ENCODE measurements at places on chromosomes 4 and X.
A peak's percentile ranks its signal among the peaks of the same experiment; 100 is the strongest.

- DNase-seq: no peak
Observed at GRCh38 chr4:98046665-98047064, 96.6 kb downstream of the STPG2 start.

GRCh38 chr4:8308144-8308543, 38.6 kb downstream of the HTRA3 start:
- DNase-seq: no peak

GRCh38 chr4:159495515-159496236, 392.8 kb downstream of the RAPGEF2 start:
- no peak for DNase-seq

- peak; percentile 36 for DNase-seq
Observed at GRCh38 chr4:108852691-108853090, 89.8 kb upstream of the ETNPPL start.

GRCh38 chrX:68934922-68935321, 106.1 kb downstream of the EFNB1 start:
- no peak for DNase-seq

DNA sequence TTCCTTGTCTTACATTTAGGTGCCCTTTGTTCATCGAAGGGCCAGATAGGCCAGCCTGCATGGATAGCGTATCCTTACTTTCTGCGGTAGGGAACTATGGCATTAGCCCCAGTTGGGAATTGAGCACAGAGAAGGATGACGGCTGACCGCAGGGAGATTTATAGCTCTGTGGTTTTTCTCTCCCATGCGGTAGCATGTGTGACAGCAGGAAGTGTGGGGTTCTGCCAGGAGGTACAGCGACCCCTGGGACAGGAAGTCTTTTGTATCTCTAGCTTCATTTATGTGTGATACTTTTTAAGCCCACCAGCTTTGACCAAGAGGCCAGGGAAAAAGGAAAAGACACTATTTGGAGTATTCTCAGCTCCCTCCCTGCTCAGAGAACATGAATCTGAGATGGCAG, 33.1 kb downstream of the GAB3 start:
- peak; percentile 71 for DNase-seq

DNA sequence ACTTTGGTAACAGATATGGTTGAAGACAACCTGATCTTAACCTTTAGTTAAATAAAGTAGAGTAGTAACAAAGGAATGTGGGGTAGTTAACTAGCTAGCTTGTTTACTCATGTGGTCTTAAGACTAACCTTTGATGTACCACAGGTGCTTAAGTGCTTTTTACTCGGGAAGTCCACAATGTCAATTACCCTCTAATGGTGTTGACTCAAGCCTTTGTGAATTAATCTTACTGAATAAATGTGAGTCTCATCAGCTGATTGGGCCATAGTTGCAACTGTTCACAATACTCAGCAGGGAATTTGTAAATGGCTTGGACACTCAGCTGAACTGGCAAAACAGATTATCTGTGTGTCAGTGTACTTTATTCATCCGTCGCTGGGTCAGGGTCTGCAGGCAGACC, 119.0 kb upstream of the UGT8 start:
- DNase-seq: no peak

DNA sequence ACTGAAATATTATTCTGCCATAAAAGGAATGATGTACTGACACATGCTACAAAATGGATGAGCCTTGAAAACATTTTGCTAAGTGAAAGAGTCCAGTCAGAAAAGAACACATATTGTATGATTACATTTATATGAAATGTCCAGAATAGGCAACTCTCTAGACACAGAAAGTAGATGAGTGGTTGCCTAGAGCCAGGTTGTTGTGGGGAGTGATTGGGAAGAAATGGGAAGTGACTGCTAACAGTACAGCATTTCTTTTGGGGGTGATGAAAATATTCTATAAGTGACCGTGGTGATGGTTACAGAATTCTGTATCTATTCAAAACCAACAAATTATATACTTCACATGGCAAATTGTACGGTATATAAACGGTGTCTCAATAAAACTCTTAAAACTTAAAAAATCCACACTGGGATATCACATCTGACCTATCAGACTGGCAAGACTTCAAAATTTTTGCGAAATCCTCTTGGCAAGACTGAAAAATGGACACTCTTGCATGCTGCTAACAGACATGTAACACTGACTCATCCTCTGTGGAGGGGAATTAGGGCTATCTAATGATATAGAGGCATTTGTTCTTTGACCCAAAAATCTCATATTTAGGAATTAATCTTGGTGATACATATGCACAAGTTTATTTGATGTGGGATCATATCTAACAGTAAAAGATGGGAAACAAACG, 71.8 kb downstream of the FAM13A start:
- DNase-seq: no peak

GRCh38 chrX:103536071-103536470, 16.8 kb upstream of the RAB40A start:
- DNase-seq: no peak

DNA sequence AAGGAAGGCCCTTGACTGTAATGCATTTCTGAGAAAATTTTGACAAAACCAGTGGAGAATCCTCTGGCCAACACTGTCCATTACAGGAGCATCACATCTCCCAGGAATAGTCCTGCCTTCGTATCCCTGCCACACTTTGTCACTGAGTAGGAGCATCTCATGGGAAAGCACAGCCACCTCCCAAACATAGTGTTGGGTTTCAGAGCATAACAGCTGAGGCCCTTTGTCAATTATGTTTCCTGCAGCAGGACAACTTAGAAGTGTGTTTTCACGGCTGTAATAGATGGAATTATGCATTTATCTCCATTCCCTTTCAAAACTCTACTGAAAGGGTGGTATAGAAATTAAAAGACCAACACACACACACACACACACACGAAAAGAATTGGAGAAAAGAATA, 91.1 kb upstream of the SMAD1 start:
- DNase-seq: no peak

DNA sequence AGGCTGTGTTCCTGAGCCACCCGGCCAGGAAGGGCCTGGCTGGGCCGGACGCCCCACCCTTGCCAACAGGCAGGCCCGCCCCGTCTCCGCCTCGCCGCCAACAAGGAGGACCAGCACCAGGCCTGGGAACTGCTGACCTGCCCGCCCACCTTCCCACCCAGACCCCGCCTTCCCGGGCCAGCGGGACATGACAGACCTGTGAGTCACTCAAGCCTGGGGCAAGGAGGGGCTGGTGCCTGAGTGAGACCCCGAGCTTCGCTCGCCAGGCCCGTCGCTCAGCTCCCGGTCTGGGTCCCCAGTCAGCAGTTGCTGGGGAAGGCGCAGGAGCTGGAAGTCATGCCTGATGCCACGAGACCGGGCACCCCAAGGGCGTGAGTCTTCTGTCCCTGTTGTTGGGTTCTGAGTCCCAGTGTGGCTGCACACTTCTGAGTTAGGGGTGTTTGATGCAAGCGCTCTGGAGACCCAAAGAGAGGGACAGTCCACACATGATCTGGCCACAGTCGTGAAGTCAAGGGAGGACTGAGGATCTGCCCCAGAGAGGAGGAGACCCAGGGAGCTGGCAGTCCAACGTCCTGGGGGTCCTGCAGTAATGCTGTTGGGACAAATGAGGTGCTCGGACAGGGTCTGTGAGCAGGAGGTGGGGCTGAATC, at the start of gene DNASE1L1:
DNASE1L1 (minus strand) TSS at position 33 of the 650 bp plus-strand sequence. CDS start 3,686 bp downstream, outside the sequence.
- peak; percentile 85 for DNase-seq

- DNase-seq: no peak
Observed at GRCh38 chr4:71389149-71389827, 50.5 kb downstream of the SLC4A4 start.

DNA sequence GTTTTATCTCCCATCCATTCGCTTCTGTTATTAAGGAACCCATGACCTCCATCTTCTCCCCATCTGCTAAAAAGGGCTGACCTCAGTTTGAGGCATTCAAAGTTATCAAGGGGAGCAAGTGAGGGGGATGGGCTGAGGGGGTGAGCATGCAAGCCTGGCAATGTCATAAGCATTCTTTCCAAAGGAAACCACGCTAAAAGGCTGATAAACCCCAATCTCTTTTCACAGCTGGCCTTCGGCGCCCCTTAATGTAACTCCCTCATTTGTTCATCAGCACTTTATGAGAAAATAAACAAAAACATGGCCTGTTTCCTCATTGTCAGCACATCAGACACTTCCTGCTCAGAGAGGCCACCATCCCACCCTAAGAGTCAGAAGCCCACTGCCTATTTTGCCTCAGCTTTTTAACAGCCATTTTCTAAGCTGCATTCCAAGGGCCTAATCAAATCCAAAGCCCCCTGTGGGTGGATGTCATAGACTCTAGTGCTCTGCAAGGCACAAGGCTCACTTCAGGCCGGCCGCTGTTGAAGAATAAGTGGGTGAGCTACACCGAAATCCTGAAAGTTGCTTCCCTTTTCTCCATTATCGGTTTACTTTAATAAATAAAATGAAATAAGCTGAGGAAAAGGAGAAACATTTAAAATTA, 92.0 kb upstream of the SRD5A3 start:
- DNase-seq: peak; percentile 42

DNA sequence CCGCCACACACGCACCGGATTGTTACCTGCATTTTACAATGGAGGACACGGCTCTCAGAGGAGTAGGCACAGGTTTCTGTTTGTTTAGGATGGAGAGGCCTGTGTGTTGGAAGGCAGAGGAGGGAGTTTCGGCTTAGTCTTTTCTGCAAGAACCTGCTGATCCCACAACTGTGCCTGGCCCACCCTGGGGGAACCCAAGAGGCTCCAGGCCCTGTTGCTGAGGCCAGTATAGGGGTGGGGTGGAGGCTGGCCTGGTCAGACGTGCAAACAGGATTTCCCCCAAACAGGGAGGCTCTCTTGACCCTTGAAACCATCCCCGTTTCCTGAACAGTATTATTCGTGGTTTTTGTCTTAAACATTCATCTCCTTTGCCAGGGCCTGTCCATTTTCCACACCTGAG, 772 bp upstream of the SLC49A3 start:
- DNase-seq: peak; percentile 0

DNA sequence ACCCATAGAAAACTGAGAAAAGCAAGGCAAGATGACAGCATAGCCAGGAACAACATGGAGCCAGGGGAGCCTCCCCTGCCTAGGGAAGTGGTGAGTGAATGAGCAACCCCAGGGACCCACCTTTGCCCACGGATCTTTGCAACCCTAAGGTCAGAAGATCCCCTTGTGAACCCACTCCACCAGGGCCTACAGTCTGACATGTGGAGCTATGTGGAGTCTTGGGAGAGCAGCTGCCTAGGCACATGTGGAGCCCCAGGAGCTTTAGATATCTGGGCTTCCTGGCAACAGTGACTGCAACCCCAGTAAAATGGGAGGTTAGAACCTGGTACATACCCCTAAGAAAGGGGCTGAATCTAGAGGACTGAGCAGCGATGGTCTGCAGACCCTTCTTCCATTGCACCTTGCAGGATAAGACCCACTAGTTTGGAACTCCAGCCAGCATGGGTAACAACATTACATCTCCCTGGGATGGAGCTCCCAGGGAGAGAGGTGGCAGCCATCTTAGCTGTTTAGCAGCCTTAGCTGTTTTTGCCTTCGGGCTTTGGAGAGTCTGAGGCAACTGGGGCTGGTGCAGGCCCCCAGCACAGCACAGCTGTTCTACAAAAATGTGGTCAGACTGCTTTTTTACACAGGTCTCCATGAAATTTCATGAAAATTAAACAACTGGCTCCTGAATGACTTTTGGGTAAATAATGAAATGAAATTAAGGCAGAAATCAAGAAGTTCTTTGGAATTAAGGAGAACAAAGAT, 104.7 kb upstream of the TRIM2 start:
- no peak for DNase-seq

GRCh38 chrX:74195605-74196004, 108.4 kb upstream of the ZCCHC13 start:
- DNase-seq: no peak
